AG04450 (cell line): ENCODE measurements at places on chromosomes 6 and 20. TPM values are rescaled to one million over a fixed set of nuclear protein-coding genes. Genes with fewer than 3 reads are reported as not detected.

DNA sequence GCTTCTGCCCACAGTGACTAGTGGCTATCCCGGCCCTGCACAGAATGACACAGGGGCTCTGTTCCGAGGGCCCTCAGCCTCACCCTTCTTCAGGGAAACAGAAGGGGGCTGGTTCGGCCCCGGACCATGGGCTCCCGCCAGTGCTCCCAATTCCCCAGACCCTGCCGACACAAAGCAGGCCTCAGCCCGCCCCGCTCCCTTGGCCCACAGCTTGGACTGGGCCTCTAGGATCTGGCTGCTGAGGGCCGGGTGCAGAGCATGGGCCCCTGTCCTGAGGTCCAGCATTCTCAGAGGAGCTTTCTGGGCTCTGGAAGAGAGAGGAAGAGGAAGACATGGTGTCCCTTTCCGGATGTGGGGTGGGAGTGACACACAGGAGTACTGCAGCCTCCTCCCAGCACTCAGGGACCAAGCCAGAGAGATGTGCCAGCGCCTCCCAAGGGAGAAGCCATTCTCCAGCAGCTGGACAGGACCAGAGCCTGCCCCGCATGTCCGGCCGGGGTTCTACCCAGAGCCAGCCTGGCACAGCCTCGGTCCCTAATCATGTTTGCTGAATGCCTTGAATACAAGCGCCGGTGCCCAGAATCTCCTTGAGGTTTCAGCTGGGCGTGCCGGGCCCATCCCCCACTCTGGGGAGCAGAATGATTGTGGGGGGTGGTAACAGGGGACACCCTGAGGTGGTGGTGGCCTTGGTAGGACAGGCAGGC lies 23.9 kb downstream of the C20orf203 start:
- no peak for DNase-seq

SLC52A3 gene
- polyA plus RNA-seq, result not detected in 2 replicates

DNA sequence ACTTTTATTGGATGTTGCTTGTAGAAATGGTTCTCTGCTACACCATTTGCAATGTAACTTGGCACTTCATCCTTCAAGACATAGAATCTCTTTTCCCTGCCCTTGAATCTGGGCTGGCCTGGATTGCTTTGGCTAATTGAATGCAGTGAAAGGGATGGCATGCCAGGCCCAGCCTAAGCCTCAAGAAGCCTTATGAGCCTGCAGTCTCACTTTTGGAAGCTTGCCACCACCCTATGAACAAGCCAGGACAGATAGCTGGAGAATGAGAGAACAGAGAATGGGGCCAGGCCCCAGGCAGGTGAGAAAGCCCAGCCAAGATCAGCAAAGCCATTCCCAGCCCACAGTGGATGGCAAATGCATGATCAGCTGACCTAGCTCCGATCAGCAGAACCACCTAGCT lies 350.7 kb upstream of the RNF24 start:
- no peak for DNase-seq

CPNE5 gene
- 0.06 and 0.10 TPM in 2 replicates for polyA plus RNA-seq

GRCh38 chr6:48670546-48670945 lies 559.5 kb upstream of the PTCHD4 start:
- no peak for DNase-seq

- DNase-seq, result no peak
These were observed 9.1 kb downstream of the GOPC start for GRCh38 chr6:117592983-117593759.

TNFAIP3 gene
- polyA plus RNA-seq, result 16.7 and 19.5 TPM in 2 replicates

DNA sequence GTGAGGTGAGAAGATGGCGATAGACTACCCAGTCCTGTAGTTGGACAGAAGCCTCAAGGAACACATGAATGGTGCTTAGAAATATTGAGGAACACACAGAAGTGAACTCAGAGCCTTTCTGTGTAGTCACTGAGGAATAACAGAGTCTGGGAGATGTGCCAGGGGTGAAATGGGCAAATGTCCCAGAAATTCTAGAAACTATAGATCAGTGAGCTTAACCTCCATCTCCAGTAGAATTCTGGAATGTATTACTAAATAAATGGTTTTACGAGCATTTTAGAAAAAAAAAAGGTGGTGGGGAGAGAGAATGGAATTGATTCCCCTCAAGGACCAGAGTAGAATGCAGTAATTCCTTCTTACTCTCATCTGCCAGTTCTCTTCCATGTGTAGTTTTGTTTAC lies 380.0 kb downstream of the LMBRD1 start:
- no peak for DNase-seq

TGM3 gene
- polyA plus RNA-seq, result not detected in 2 replicates

DNA sequence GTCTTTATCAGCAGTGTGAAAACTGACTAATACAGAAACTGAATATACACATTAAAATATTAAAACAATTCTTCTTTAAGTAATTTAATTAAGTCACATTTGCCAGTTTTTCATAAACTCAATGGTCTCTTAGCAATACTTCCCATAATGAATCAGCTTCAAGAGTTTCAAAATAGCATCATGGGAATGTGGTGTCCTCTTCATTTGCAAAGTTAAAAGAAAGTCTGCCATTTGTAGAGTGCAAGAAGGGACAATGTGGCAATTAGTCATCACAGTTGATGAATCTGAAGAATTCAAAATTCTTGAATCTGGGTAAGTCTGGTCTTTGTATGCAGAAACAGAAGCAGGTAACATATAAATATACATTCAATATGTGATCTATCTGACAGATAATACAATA lies 38.7 kb downstream of the SYNE1 start:
- no peak for DNase-seq

BPIFB1 gene
- not detected in 2 replicates for polyA plus RNA-seq

CCN2 gene
- 768 and 955 TPM in 2 replicates for polyA plus RNA-seq

SMAP1 gene
- polyA plus RNA-seq, result 23.6 and 25.0 TPM in 2 replicates

DNA sequence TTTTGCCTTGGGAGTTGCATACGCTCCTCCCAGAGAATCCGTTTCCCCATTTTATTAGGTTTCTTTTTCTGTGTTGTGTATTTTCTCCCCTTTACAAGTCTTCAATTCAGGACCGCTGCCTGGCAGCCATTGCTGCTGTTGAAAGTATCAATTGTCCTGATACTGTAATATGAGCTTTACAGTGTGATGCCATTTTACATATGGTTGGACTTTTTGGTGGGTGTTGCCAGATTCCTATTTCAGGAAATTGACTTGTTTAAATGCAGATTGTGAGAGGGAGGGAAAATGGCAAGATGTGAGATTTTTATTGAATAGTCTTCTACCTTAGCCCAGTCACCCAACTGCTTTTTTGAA lies 1.2 kb downstream of the PANK2 start:
- no peak for DNase-seq

GRCh38 chr6:24403501-24403824 lies 727 bp downstream of the MRS2 start:
- DNase-seq, result no peak

GRCh38 chr6:32623693-32624092 lies 13.5 kb upstream of the HLA-DQA1 start:
- no peak for DNase-seq

CST7 gene
- polyA plus RNA-seq, result not detected in 2 replicates

- no peak for DNase-seq
These were observed 87.8 kb downstream of the UTRN start for GRCh38 chr6:144372611-144373594.

DNA sequence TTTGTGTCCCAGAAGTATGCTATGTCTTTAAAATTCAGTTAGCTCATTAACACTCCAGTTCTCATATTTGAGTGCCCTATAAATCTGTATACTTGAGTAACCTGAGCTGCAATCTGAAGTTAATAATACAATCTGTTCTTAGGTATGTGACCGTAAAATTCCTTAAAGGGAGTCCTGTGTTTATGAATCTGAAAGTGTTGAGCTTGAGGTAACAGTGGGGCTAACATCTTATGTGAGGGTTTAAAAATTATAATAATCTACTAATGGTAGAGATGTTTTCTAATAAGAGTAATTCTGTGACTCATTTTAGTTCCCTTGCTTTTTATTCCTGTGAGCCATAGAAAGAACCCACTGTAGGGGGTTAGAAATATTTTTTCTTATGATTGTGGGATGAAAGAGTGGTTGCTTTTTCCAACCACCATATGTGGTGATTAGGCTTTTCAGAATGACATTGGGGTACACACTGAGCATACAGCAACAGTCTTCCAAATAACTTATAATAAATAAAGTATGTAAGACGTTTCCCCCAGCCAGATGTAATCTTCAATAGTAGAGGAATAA lies 121.2 kb downstream of the BCKDHB start:
- DNase-seq, result no peak

NKX2-4 gene
- not detected in 2 replicates for polyA plus RNA-seq

MAPK14 gene
- 50.2 and 55.7 TPM in 2 replicates for polyA plus RNA-seq

SCUBE3 gene
- 6.7 and 7.7 TPM in 2 replicates for polyA plus RNA-seq

DNA sequence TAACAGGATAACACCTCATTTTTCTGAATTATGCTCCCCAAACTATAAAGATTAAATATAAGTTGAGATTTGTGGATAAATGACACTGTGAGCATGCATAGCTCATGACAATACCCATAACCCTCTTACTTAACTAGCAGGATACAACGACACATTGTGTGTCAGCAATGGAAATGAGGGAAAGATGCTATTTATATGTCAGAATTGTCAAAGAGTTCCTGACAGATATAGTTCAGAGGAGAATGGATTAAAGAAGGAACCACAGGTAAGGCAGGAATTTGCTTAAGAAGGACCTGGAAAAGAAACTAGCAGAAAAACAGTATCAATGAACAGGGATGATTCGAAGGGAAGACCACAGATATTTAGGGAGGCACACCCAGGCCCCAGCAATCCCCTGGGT lies 591.0 kb downstream of the DHX35 start:
- no peak for DNase-seq

- no peak for DNase-seq
These were observed 34.2 kb downstream of the FOXQ1 start for GRCh38 chr6:1346101-1346500.
